ENCODE measurements at places on chromosomes 6 and 20.

DNA sequence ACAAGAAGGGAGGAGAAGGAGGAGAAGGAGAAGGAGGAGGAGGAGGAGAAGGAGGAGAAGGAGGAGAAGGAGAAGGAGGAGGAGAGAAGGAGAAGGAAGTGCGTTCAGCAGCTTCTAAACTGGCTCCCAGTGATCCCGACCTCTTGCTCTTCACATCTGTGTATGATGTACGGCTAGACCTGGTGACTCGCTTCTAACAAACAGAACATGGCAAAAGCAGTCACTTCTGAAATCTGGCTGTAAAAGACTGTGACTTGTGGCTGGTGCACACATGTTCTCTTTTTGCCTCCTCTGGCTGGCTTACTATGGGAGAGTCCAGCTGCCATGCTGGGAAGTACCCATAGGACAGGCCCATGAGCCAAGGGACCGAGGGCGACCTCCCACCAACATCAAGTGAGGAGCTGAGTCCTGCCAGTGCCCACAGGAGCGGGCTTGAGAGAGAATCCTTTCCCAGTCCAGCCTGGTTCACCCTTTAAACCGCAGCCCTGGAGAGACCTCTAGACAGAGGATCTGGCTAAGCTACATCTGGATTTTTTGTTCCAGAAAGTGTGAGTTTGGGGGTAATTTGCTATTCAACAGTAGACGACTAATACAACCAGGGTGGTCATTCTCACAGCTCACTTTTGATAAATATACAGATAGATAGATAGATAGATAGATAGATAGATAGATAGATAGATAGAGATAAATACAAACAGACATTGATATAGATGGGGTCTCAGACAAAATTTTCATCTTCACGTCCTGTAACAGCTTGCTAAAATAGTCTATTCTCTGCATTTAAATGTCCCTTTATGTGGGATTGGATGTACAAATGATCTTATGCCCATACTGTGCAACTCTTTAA is 42.3 kb downstream of the RPP40 start:
- no peak for DNase-seq

- no peak for DNase-seq
Observed at GRCh38 chr6:125174626-125175025, 21.1 kb downstream of the TPD52L1 start.

- DNase-seq: no peak
Observed at GRCh38 chr6:139172151-139172550, 37.3 kb downstream of the HECA start.

DNA sequence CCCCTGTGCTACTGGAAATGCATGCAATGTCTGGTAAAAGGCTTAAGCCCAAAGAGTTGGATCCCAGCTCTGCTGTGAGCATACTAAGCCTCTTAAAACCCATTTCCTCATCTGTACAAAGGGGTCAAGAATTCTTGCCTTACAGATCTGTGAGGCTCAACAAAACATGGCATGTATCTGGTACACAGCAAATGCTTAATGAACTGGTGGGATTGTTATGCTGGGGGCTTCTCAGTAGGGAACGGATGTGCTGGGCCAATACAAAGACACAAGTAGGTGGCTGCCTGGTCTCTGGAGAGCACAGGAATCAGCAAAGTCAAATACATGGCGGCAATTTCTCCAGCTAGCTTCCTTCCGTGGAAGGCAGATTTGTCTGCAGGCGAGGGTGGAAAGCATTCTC is 62.3 kb downstream of the LAMP5 start:
- no peak for DNase-seq

GRCh38 chr20:6746901-6747609 is 20.4 kb upstream of the BMP2 start:
- DNase-seq: no peak

DNA sequence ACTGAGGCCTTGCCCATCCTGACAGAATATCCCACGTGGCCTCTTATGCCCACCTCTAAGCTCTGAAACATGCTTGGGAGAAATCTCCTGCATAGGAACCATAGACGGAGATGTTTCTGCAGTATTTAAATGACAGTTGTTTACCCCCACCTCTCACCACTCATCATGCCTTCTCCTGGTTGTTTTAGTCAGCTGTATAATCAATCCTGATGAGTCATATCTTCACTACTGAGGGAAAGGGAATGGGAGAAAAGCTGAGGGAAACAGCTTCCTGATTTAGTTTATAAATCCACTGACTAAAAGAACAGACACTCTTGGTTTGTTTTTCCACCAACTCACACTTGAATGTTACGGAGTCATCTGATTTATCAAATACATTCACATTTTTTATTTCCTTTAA is 113.2 kb upstream of the TENT5A start:
- DNase-seq: no peak

DNA sequence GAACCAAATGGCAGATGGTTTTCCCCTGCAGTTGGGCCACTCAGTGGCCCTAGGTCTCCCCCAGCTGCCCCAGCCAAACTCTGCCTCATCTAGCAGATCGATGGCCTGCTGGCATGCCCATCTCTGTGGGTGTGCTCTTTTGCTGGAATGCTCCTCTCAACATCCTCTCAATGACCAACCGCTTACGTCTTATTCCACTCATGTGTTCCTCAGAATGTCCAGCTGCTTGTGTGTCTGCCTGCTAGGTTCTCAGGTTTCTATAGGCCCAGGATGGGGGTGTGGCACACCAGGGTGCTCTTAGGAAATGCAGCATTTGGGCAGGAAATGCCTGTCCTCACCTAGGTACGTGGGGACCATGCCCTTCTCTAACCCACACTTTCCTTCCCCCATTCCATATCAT is 509.9 kb upstream of the SYNCRIP start:
- DNase-seq: no peak

- DNase-seq: no peak
Observed at GRCh38 chr6:106748547-106749207, 119.3 kb downstream of the QRSL1 start.

DNA sequence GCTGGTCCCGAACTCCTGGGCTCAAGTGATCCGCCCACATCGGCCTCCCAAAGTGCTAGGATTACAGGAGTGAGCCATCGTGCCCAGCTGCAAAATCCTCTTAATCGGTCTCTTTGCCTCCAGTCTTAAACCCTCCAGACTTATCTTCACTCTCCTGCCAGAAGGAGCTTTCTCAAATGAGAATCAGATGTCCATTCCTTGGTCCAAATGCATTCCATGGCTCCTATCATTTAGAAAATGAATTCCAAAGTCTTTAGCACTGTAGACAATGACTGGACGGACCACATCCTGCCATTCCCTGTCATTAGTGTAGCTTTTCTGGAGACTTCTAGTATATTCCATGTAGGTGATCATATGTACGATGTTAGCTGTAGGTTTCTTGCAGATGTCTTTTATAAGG is 141.9 kb downstream of the ID4 start:
- no peak for DNase-seq

DNA sequence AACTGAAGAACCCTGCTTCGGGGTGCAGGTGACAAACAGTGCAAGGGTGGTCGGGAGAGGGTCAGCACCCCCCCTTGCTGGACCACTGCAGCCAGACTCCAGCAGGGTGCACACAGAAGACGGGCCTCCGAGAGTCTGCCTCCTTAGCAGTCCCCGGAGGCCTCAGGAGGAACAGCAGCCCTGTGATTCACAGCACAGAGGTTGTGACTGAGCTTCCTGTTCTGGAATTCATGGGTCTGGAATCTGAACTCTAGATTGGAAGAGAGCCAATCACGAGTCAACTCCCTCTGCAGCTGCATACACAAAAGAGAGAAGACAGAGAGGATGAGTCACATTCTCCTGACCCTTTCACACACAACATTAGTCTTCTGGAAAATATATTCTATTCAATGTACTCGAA is 249.0 kb upstream of the OPRM1 start:
- DNase-seq: no peak

DNA sequence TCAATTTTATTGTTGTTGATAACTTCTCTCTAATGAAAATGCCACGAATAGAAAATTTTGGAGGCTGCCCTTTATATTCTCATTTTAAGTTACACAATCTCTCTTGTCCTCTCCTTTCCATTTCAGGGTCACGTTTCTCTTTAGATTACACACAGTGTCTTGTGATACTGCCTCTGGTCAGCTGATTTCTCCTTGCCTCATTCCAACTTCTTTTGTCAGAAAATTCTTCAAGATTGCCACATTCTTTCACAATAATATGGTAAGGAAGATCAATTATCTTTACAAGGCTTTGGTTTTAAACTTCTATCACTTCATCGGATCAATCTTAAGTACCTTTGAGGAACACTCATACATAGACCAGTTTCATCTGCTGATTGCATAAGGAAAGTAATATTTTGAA is 370.3 kb downstream of the RFPL4B start:
- DNase-seq: no peak

DNA sequence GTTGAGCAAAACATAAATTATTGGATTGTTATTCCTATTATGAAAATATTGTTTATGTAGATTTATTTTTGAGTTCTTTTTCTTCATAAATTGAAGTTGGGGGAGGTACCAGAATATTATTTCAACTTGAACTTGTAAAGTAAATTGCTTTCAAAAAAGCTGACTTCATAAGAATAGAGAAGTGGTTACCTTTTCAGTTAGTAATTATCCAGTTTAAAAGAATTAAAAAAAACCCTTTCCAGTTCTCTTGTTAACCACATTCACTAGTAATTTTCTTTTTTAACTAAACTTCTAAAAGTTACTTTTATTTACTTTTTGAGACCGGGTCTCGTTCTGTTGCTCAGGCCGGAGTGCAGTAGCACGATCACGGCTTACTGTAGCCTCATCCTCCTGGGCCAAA is 124.3 kb downstream of the CDKAL1 start:
- DNase-seq: no peak

DNA sequence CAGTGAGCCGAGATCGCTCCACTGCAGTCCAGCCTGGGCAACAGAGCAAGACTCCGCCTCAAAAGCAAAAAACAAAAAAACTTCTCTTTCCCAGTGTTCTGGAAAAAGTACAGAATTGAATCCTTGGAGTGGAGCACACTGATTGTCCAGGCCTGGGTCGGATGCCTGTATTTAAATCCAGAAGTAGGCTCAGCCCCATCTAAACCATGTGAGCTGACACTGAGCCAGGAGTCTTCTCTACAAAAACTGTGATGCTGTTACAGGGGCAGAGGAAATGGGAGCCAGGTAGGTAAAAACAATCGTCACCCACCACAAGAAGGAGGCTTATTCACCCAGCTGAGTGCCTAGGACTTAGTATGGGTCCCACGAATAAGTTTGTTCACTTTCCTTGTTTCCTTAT is 43.0 kb upstream of the PTPN1 start:
- no peak for DNase-seq

- no peak for DNase-seq
Observed at GRCh38 chr6:7868926-7869325, 41.7 kb downstream of the TXNDC5 start.

GRCh38 chr20:51338692-51339440 is 203.7 kb downstream of the NFATC2 start:
- DNase-seq: no peak

- DNase-seq: no peak
Observed at GRCh38 chr6:149464411-149464810, 20.4 kb downstream of the ZC3H12D start.

GRCh38 chr6:38248500-38249234 is 391.1 kb downstream of the BTBD9 start:
- no peak for DNase-seq

- DNase-seq: no peak
Observed at GRCh38 chr20:54456423-54456822, 19.0 kb upstream of the DOK5 start.

GRCh38 chr6:126002755-126003679 is 16.7 kb downstream of the TRMT11 start:
- no peak for DNase-seq

DNA sequence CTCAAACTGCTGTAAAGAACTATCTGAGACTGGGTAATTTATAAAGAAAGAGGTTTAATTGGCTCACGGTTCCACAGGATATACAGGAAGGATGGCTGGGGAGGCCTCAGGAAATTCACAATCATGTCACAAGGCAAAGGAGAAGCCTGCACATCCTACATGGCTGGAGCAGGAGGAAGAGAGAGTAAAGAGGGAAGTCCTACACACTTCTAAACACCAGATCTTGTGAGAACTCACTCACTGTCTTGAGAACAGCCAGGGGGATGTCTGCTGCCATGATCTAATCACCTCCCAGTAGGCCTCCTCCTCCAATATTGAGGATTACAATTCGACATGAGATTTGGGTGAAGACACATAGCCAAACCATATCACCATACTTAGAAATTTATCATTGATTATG is 1307.0 kb upstream of the GJE1 start:
- DNase-seq: no peak

- DNase-seq: no peak
Observed at GRCh38 chr6:3370361-3371221, 86.3 kb downstream of the SLC22A23 start.

- DNase-seq: peak; percentile 39
Observed at GRCh38 chr20:49685809-49686208, 27.9 kb downstream of the B4GALT5 start.

DNA sequence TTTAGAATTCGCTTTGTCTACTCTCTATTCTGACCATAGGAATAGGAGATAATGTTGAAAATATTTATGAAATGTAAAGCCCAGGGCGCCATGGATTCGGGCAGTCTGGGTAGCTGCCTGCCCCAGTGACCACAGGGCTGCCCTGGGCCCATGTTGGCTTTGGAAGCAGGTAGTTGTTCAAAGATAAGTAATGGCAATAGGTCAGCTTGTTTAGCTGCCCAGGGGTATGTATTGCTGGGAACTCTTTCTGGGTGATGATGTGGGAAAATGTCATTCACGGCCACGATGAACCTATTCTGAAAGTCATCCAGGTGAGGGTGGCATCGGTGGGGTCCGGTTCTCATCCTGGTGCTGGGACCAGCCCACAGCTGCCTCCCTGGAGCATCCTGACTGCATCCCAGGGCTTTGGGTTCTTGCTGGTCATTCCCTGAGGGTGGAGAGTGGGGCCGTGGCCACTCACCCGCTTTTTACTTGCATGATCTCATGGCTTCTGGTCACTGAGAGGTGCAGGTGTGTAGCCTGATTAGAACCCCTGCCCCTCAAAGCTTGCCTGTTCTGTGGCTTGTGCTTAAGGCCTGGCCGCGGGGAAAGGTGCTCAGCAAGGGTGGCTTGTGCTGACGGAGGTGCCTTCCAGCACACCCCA is 102.8 kb downstream of the ERMARD start:
- DNase-seq: no peak

DNA sequence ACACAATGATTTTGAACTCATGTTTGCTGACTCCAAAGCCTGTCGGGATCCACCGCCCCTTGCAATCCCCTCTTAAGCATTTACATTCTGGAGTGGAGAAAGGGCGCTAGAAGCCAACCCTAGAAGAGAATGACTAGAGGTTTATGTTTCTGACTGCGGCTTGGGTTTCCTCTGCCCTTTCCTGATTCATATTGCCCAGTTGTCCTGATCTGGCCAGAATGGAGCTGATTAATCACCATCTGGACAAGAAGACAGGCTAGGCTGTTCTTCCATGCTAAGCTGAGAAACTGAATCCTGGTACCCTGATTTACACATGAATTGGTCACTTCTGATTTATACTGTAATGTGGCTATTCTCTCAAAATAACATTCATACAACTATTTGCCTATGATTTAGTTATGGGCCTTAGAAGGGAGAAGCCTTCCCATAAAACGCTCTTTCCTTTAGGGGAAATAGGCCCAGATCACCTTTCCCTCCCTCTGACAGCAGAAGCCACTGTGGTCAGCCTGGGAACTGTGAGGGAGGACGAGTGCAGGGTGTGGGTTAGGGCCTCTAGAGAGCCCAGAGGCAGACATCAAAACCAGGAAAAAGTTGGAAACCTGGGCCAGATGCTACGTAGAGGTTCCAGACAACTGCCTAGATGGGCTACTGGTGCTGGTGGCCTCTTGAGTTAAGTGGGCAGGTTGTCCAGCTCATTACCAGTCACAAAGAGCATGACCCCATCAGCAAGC is 199.2 kb upstream of the PRDM1 start:
- DNase-seq: no peak

- DNase-seq: no peak
Observed at GRCh38 chr20:6700563-6701329, 66.7 kb upstream of the BMP2 start.
